T1000 (cell line): ENCODE measurements at places on chromosomes 1 and 21.

DNA sequence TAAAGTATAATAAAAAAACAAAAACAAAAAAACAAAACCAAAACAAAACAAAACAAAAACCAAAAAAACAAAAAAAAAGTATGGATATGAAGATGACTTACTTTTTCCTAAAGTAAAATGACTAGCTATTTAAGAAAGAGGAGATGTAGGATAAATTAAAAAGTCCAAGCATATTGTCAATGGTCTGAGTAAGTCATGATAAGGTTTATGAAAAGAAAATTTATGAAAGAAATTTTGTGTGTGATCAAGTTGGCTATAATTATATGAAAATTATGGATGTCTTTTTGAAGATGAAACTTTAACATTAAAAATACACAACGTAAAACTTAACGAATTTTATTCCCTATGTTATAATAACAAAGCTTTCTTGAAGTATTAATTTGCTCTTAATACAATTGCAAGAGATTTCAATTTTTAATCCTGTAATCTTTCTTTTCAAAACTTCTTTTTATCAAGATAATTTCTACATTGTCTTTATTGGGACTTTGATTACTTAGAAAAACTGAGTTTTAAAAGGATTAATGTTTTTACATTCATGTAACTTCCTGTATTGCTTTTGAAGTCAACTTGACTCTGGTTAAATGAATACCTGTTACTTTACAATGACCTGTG lies 200.9 kb upstream of the IVNS1ABP start:
- no peak for DNase-seq

GRCh38 chr1:159979257-159979656 lies 25.2 kb upstream of the SLAMF9 start:
- DNase-seq: no peak

DNA sequence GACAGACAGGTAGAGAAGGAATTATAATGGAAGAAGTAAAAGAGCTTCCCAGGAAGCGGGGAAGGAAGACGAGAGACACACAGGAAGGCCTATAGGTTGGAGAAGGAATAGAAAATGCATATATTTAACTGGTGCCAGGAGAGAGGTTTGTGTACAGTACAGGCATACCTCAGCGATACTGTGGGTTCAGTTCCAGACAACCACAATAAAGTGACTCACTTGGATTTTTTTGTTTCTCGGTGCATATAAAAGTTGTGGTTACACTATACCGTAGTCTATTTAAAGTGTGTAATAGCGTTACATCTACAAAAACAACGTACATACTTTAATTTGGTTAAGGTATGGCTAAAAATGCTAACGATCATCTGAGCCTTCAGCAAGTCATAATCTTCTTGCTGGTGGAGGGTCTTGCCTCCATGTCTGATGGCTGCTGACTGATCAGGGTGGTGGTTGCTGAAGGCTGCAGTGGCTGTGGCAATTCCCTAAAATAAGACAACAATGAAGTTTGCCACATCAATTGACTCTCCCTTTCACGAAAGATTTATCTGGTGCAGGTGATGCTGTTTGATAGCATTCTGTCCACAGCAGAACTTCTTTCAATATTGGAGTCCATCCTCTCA lies 16.0 kb downstream of the YARS1 start:
- DNase-seq: no peak

DNA sequence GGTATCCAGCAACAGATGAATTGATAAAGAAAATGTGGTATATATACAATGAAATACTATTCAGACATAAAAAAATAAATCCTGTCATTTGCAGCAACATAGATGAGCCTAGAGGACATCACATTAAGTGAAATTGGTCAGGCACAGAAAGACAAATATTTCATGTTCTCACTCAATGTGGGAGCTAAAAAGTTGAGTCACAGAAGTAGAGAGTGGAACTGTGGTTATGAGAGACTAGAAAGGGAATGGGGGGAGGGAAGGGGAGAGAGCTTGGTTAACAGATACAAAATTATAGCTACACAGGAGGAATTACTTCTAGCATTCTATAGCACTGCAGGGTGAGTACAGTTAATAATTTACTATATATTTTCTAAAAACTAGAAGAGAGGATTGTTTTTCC lies 37.1 kb upstream of the SERPINC1 start:
- DNase-seq: no peak

GRCh38 chr1:236181059-236181458 lies 38.7 kb downstream of the GPR137B start:
- DNase-seq: no peak
